ENCODE measurements at places on chromosomes 2 and 18.

DNA sequence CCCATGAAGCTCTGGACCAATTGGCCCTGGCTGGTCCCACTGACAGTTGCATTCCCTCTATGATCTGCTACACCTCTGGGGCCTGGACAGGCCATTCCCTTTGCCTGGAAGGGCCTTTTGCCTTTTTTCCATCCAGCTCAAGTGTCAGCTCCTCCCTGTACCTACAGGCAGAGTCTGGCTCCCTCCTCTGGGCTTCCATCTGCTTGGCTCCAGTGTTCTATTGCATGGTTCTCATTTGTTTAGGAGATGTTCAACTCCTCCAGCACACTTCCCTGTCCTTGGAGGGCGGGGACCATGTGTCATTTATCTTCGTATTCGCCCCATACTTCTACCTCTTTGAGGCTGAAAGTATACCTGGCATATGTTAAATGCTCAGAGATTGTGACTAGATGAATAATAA is 61.1 kb downstream of the PRKCE start:
- DNase-seq = no peak

DNA sequence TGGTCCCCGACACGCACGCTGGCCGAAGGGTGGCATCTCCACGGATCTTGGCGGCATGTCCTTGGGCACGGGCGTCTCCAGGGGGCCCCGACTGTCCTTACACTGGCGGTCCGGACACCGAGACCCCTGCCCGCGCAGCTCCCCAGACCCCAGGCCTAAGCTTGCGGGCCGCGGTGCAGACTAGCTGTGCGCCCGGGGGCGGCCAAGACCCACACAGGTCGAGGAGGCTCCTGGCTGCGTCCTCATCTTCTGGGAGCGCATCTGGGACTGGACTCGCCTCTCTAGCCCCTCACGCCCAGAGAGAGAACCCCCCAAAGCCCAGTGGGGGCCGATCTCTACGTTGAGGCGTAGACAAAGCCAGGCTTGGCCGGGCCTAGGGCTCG is 475 bp upstream of the TWIST2 start:
- no peak for DNase-seq

DNA sequence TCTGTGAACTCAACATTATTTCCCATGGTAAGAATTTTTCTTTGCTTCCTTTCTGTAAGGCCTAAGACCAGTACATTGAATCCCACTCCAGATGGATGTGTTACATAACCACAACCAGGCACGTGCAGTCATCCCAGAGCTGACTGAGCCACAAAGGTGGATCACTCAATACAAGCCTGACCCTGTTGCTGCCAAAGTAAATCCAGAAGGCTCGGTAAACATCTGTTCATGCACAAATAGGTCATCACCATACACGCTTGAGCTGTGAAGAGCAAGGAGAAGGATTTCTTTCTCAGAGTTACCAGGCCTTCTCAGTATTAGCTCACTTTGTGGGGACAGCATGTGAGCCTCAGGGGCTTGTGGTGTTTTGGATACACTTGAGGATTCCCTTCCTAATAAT is 791.4 kb upstream of the FANCL start:
- no peak for DNase-seq

- DNase-seq = no peak
Measured at GRCh38 chr2:168355779-168356476, 100.1 kb upstream of the CERS6 start.

DNA sequence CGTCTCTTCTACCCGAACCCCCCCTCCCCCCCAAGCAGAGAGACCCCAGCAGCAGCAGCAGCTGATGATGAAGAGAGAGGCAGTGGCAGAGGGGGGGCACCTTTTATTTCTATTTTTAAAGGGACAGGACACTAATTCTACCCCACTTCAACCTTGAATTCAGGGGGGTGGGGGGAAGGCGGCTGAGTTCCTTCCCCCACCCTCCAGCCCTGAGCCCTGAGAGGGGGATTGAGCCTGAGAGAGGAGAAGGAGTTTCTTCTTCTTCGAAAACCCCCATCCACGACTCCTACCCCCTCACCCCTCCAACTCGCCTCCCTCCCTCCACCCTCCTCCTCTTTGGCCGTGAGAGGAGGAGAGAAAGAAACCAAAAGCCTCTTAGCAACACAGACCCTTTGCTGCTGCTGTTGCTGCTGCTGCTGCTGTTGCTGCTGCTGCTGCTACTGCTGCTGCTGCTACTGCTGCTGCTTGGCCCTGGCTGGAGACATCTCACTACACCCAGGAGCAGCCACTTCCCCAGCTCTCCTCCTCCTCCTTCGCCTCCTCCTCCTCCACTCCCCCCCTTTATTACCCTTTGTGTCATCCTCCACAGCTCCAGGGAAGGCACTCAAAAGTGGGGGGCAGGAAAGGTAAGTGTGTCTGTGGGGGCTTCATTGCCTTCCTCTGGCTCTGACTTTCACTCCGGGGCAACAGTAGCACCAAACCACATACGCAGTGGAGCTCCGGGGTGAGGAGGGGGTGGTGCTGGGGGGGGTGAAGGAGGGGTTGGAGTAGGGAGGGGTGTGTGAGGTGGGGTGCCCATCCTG is at the start of gene MBD5:
MBD5 (plus strand) TSS at position 33 of the 803 bp plus-strand sequence.
- DNase-seq = peak; percentile 15

DNA sequence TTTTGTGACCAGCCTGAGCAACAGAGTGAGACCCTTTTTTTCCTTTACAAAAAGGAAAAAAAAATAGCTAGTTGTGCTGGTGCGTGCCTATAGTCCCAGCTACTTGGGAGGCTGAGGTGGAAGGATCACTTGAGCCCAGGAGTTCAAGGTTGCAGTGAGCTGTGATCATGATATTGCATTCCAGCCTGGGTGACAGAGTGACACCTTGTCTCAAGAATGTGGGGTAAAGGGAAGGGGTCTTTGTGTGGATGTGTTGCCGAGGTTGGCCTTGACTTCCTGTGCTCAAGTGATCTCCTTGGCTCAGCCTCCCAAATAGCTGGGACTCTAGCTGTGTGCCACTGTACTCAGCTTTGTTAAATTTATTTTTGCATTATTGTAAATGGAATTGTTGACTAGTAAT is 120.6 kb downstream of the ZNF407 start:
- no peak for DNase-seq

DNA sequence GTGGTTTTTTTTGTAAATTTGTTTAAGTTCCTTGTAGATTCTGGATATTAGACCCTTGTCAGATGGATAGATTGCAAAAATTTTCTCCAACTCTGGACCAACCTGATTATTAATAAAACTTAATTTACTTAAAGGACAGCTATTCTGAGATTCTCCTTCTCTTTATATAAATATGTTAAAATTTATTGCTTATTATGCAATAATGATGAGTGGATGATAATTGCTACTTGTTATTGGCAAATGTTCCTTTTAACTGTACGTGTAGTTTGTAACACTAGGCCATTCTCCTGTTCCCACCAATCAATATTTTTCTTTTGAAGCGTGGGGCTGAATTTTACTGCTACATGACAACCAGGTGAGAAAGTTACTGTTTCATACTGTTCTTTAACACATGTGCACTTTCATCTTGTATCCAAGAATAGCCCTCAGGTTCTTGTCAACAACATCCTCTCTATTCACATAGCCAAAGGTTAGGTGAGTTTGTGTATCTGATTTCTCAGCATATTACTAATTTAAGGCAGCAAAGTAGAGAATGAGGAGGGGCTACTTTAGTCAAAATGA is 16.6 kb upstream of the STK17B start:
- DNase-seq = no peak

GRCh38 chr2:24830351-24830750 is 37.1 kb downstream of the CENPO start:
- no peak for DNase-seq

Measured in amniotic stem cell (primary cell).